ENCODE measurements at places on chromosomes 1 and 21.

DNA sequence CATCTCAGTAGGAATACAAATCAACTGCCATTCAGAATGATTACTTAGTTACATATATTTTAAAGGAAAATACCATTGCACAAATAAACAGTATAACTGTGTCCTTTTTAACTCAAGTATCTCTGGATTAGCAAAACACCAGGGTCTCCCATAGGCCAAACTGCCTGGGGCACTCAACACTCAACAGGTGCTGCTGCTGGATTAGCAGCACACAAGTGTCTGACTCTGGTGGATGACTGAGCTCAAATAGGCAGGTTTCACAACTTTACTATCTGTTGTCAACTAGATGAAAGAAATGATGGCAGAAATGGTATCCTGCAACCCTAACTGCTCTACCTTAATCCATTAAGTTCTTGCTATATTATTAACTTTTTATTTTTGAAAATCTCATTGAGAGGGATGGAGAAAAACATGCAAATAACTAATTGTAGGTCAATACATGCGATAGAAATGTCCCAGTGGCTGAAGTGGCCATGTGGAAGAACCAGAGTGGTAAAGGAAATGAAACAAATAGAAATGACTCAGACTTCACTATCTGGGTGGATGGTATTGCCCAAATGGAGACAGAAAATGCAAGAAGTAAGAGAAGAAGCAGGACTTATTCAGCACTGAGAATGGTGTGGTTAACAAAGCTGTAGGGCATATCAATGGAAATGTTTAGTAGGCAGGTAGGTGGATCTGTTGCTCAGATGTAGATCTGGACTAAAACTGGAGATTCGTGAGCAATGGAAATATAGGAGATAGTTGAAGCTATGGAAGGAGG is 90.8 kb upstream of the CCDC190 start:
- DNase-seq: no peak

- DNase-seq: no peak
These were observed 45.2 kb upstream of the CNTN2 start for GRCh38 chr1:204997591-204998355.

DNA sequence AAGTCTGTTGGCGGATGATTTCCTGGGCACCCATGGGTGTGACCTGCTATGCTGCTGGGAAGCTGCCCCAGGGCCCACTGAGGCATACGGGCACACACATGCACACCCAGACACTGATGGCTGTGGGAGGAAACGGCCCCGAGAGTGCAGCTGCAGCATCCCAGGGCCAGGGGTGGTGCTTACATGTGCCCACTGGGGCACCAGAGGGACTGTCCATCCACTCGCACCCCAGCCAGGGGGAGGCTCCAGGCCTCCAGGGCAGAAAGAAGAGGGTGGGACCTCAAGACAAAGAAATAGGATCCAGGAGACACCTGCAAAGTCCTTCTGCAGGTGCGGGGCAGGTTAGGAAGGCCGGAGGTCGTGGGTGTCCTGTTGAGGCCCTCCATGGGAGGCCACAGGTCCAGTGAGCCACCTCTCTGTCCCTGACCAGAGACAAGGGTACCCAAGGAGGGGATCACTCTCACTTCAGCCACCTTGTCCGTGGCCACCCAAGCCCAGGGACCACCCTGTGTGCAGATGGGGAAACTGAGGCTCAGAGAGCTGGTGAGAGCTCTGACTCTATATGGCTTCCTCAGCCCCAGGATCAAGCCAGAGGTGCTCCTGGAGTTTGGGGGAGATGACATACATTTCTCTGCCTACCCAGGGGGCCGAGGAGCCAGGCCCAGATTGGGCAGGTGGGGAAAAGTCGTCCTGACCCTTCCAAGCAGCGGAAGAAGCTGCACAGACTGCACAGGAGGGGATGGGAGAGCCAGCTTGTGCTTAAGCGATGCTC is 57.1 kb downstream of the WNT9A start:
- DNase-seq: no peak

GRCh38 chr1:19757641-19758040 is 42.1 kb downstream of the TMCO4 start:
- DNase-seq: no peak

DNA sequence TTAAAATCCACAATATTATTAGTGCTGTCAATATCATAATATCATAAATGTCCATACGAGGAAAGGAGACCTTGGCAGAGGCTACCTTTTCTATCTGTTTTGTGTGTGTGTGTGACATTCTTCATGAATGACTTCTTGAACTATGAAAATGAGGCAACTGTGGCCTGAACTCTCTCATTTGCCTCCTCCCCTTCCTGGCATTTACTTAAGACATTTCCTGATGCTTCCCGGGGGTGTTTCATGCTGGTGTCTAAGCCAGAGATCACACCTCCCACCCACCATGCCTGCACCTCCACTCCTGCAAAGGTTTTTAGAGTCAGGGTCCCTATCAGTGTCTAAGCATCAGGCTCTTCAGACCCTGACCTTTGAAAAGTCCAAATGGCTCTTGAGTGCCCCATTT is 420.9 kb downstream of the KIF26B start:
- DNase-seq: no peak

DNA sequence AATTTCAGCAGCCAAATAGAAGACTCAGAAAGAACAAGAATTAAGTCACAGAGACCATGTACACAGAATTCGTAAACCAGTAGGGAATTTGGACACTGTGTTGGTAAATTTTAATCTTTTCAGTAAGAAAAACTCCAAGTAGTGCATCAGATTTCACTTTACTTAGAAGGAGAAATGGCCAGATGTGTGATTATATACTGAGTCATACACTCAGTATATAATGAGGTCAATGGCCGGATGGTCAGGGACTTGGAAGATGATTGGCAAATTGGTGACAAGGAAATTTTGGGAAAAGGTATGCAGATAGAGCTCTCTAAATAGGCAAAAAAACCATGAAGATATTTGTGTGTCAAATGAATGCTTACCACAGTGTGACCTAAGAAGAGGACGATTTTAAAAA is 399.8 kb upstream of the LRRC7 start:
- DNase-seq: no peak

- DNase-seq: no peak
These were observed 354.8 kb upstream of the NFIA start for GRCh38 chr1:60727552-60727951.

DNA sequence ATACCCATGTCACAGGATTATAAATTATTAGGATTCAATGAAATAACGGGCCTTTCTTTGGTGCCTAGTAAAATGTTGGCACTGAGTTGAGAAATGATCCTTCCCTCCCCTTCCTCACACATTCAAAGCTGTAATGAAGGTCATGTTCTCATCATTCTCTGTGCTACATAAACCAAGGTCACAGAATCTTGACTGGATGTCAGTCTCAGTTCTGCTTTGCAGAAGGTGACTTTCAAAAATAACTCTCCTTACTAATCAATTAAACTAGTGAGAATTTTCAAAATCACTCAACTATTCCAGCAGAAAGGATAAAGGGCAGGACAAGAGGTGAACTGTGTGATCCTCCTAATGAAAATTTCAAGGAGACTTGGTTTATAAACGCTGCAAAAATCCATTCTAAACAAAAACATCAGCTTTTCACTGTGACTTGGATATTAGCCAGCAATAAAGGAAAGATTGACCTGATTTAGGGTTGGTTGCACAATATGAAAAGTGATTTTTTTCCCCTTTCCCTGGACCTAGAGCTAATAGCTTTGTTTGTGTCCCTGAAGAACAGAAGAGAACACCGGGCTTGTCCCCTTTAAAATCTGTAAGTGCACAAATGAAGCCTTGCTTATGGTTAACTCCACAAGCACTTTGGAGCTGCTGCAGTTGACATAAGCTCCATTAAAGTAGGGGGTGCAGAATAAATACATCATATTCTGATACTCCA is 120.1 kb downstream of the SEC16B start:
- no peak for DNase-seq

- DNase-seq: no peak
These were observed 1143.1 kb downstream of the PLA2G4A start for GRCh38 chr1:187971851-187972250.

- DNase-seq: no peak
These were observed 102.7 kb upstream of the DPH5 start for GRCh38 chr1:101128211-101128727.

GRCh38 chr1:234398849-234399381 is 25.7 kb downstream of the COA6 start:
- no peak for DNase-seq

GRCh38 chr21:38321568-38321967 is 64.8 kb downstream of the KCNJ15 start:
- no peak for DNase-seq

DNA sequence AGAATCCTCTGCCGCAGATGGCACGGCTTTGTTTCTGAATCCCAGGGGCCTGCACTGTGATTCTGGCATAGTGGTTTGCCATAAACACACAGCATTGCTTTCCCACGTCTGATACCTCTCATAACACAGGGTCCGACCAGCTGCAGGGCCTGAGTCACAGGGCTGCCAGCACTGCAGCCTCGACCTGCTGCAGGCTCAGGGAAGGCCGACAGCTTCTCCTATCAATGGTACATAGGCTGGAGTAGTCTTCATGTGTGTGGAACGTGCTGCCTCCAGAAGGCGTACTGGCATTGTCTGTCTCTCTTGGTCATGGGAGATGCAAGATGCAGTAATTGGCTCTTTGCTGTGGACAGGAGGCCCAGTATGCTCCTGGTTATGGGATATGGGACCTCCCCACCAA is 53.5 kb upstream of the PDE9A start:
- no peak for DNase-seq

DNA sequence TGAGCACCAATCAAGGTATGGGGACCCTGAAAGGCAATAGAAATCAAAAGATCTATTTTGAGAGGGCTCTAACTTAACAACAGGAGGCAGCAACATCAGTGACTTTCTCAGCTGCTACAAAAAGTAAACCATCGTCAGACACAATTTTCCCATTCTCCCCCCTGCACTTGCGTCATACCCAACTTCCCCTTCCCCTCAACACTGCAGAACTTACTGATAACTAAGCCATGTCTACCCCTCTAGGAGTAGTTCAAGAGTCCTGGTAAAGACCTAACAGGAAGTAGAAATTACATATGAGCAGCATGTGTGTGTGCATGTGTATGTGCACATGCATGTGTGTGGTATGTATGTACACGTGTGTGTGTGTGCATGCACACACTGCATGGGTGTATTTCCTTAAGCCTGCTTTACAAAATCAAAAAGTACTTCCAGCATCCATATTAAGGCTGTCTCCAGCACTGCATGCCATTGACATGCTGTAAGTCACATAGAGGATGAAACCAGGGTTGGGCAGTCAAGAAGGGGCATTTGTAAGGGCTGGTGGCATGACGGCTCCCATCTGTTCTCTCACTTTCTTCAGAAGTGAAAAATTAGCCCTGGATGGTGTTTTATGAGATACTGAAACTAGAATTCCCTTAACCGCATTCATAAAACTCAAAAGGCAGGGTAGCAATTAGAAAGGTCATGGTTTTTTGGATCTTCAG is 460.1 kb upstream of the RUNX1 start:
- DNase-seq: no peak

- DNase-seq: no peak
These were observed 49.4 kb upstream of the PARP1 start for GRCh38 chr1:226457307-226457712.

- no peak for DNase-seq
These were observed 716 bp upstream of the MTARC1 start for GRCh38 chr1:220786057-220786336.

- no peak for DNase-seq
These were observed 66.0 kb upstream of the CR1L start for GRCh38 chr1:207578796-207579435.

DNA sequence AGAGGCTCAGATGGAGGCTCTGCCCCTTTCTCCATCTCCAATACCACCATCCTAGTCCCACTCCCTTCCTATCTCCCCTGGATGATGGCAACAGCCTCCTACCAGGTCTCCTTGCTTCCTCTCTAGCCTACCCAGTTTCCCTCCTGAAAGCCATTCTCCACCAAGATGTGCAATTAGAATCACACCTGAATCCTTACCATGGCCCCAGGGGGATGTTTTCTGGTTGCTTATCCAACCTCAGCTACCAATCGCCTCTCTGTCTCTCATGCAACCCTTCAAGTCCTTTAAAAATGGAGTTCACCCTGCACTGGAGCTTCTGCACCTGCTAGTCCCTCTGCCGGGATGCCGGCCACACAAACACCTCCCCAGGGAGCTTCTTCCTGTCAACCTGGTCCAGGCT is 2.9 kb downstream of the RCAN1 start:
- DNase-seq: no peak

DNA sequence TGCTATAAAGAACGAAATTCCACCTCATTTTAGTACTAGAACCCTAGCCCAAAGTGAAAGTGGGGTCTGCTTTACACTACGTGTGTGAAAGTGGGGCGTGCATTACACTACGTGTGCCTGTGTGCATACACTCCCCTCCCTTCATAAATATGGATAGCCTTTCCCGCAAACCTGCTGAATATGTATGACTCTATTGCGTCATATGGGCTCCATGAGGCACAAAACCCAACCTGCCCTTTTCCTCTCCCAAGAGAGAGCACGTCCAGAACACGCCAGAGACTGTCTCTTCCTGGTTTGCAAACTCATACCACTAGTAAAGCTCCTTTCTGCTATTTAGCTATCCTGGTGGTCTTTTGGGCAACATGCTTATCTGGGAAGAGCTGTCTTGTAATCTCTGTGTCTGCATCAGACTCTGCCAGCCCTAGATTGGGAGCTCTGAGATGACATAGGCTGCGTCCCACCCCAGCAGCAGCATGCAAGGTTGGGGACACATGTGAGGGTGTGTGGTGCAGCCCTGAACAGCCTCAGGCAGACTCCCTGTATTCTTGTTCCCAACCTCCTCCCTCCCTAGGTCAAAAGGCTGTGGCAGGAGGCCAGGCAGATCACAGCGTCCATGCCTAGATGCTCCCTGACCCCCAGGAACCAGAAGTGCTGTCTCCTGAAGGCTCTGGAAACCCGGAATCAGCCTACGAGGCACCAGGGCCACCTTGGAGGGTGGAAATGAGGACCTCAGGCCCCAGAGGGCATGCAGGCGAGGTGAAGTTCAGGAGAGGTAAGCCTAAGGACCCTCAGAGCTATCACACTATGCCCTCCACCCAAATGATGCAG is 12.3 kb upstream of the PADI1 start:
- DNase-seq: no peak

DNA sequence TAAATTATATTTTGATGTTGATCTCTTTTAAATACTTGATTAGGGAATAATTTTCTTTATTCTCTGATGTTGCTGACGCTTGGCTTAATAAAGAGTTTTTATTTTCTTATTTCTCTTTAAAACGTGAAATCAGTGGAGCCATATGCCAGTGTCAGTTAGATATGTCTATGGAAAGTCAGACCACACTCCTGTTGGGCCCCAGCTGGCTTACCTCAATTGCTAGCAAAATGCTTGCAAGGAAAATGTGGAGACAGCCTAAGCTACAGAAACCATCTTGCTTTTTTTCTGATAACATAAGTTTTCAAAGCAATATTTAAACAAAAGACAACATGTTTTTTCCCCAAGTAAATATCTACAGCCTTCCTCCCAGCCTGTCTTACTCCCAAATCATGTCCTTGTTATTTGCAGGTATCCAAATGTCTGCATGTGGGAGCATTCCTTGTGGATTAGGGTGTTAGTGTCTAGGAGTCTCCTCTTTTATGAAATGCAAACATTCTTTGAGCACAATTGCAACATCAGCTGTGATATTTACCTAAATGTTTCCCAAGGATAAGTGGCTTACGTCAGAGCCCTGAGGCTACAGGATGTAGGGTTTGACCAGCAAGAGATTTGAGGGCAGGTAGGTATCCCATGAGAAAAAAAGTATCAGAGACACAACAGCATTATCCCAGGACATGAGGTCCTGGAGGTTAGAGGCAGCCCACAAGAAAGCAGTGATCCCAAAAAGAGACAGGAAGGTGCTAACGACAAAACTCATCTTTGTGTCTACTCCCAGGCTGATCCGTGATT is 117.2 kb upstream of the KCNJ15 start:
- DNase-seq: no peak
